ENCODE measurements at places on chromosomes 5 and 9. TPM values are rescaled to one million over a fixed set of nuclear protein-coding genes. Genes with fewer than 3 reads are reported as not detected.

DNA sequence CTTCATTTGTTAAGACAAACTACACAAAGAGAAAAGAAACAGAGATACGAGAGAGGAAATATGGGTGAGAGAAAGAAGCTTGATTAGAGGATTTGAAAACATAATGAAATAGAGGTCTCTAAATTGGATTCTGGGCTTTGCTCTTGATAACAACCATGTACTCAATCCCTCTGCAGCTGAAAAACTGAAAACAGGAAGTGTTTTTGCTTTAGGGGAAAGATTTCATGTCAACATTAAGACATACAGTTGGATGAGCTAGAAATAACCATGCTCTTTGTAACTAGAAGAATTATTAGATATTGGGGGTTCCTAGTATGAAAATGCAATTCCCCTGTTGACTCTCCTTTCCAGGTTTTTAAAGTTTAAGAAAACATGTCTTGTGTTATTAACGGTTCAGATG is 21.9 kb downstream of the CRHBP start:
- DNase-seq = no peak

DNA sequence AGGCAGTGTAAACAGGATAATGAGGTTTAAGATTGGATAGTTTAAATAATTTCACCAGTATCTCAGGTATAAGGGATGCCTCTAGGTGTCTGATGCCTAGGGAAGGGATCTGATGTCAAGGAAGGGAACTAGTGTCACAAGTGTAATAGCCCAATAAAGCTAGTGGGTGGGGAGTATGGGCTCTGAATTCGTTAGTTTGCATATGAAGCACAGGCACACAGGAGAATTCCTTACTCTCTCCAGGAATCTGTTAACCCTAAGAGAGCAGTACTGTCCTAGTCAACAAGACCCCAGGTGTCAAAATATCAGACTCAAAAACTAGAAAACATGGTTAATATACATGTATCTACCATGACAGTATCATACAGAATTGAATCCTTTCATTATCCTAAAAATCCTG is 352.5 kb upstream of the CYLC2 start:
- no peak for DNase-seq

DNA sequence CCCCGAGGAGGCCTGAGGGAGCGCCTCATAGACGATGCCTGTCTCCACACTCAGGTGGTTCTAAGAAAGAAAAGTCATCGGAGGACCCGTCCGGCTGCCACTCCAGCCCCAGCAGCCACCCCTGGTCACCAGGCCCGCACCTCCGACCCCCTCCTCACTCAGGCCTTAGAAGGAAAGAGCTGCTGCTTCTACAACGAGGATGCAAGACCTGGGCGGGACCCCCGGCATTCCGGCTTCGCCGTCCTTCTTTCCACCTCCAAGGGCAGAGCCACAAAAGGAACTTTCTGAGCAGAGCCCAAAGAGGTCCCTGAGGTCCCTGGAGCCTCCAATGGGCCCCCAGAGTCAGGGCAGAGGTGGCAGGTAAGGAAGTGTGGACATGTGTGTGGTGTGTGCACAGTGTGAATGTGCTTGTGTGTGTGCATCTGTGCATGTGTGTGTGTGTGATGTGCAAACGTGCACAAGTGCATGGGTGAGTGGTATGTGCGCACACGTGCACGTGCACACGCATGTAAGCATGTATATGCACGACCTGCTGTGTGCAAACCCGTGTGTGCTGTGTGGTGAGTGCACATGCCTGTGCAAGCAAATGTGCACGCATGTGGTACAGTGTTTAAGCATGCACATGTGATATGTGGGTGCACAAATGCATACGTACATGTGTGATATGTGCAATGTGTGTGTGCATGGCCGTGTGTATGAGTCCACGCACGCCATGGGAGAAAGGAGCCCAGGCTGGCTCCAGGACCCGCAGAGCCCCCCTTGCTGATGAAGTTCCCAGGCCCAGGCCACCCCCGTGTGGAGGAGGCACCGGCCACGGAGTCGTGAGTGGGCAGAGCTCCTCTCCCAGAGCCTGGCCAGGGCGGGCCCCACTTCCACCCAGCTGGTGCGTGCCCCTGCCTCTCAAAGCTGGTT is 27.7 kb upstream of the TMEM250 start:
- no peak for DNase-seq

DNA sequence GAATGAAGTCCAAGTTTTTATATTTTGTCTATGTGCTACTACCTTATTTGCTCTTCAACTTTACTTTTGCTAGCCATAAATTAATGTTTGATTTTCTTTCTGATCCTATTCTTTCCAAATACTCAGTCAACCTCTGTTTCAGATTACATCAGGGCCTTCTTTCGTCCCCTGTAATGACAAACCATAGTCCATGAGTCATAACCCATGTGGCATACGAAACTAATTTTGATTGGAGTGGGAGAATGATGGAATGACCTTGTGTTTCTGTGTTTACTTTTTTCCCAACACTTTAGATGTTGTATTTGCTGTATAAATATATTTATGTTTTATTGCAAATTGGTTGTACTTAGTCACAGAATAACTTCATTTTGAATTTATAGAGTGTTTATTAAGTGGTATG is 1043.1 kb downstream of the DTWD2 start:
- no peak for DNase-seq

MYOT gene
- not detected for total RNA-seq

DMGDH gene
- total RNA-seq = 4.5 TPM

LEAP2 gene
- 0.32 TPM for total RNA-seq

Measured in fibroblast of villous mesenchyme (primary cell).